ENCODE measurements at places on chromosomes 4 and X.

- no peak for DNase-seq
Measured at GRCh38 chrX:130975947-130976346, 72.9 kb upstream of the ENOX2 start.

DNA sequence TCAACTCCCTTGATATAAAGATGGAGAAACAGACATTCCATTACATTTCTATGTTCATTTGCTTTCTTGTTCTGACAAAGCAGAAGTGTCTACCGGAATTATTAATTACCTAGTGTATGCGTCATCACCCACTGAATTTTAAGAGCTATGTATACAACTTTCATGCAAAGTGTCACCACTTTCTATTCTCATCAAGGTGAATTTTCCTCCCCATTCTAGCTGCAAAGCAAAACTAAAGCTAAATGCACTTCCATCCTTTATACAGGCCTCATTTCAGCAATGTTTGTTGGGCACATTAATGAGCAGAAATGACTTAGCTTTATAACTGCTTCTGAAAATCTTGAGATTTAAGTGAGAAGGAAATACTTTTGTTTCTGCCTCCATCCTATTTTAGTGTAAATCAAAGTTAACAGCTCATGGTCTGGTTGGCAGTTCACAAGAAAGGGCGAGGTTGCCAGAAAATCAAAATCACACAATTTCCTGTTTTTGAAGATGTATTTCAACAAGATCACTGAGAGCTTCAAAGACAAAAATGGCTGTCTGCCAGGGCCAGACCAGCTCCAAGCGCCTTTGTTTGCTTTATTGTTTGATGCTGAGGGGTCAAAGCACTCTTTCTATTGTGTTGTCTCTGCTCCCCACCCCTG, 7.2 kb upstream of the FAM9C start:
- DNase-seq, result no peak

- DNase-seq, result no peak
Measured at GRCh38 chr4:1766106-1767060, 26.7 kb upstream of the FGFR3 start.

- no peak for DNase-seq
Measured at GRCh38 chrX:108090491-108091263, 665 bp downstream of the PSMD10 start.

- DNase-seq, result no peak
Measured at GRCh38 chr4:6047130-6047673, 29.0 kb upstream of the C4orf50 start.

- DNase-seq, result no peak
Measured at GRCh38 chrX:103879339-103879738, 47.3 kb upstream of the RAB9B start.

DNA sequence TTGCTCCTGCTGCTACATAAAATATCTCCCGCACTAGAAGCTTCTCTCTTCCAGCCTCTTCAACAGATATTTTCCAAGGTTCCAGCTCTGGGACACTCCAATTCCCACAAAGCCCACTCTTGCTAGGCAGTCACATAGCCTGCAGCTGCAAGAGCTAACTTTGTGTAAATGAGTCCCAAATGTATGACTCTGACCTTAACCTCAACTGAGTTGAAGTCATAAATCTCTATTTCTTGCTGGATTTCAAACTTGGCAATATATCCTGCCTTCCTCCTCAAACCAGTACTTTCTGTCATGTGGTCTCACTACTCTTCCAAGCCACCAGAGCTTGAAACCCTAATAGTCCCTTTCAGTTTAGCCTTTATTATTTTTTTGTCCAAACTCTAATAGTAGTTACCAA, 315.4 kb upstream of the GRIA3 start:
- peak; percentile 25 for DNase-seq

- DNase-seq, result no peak
Measured at GRCh38 chr4:77196866-77197265, 39.9 kb downstream of the CCNG2 start.

DNA sequence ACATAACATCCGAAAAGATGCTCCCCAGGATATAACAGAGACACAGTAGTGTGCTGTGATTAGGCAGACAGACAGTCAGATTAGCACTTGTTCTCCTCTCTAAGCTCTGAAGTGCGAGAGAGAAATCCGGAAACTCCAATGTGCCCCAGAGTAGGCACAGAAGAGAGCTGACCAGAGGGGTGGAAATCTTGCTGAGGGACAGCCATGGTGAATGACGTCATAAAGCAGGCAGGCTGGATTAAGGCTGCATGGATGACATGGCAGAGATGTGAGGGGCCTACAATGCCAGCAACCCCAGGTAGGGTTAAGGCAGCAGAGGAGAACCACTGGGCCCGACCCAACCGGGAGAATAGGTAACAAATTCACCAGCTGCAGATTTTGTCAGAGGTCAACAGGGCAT, 53.3 kb downstream of the MEPE start:
- no peak for DNase-seq

DNA sequence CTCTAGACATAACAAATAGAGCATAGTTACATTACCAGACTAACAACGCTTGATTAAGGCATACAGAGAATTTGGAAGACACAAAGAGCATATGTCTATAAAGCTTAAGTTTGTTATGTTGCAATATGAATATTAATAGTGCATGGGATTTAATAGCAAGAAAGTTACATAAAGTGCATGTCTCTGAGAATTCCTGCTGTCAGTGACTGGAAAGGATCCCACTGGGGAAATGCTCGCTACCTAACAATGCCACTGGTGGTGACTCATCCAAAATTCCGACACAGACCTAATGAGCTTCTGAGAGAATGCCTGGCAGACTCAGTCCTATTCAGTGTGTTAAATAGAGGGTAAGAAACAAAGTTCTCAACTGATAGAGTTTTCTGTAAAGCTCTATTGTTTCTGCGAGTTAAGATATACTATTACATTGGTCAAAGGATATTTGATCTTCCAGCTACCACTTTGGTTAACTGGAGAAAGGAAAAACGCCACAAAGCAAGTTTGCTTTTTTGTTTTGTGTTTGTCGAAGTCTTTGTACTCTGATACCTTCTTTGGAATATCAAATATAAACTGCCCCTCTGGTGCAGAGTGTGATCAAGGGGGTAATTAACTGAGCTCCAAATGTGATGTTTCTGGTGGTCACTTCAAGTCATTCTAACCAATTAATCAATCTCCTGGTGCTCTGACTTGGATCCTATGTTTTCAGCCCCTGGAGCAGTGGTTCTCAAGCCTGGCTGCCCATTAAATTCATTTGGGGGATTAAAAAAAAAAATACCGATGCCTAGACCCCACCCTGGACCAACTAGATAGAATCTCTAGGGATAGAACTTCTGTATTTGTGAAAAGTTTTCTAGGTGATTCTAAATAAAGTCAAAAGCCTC, 107.9 kb downstream of the PALLD start:
- no peak for DNase-seq

DNA sequence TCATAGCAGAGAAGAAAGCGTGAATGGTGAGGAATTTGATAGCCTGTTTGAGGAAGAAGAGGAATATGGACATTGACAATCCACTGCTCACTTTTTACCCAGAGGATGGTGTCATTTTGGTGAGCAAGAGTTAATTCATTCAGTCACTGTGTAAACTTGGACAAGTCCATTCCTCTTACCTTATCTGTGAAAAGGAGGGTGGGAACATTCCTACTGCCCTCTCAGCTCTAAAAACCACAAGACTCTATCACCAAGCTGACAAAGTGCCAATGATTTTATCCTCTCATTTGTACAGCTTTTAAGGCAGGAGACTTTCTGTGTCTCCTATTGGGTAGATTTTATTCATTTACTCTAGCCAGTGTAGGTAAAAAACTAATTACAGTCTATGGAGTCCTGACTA, 103.8 kb downstream of the LUZP4 start:
- DNase-seq, result no peak

GRCh38 chr4:33837043-33837838, 2407.1 kb downstream of the ARAP2 start:
- DNase-seq, result peak; percentile 31

- DNase-seq, result no peak
Measured at GRCh38 chr4:88102026-88102425, 56.4 kb downstream of the ABCG2 start.

DNA sequence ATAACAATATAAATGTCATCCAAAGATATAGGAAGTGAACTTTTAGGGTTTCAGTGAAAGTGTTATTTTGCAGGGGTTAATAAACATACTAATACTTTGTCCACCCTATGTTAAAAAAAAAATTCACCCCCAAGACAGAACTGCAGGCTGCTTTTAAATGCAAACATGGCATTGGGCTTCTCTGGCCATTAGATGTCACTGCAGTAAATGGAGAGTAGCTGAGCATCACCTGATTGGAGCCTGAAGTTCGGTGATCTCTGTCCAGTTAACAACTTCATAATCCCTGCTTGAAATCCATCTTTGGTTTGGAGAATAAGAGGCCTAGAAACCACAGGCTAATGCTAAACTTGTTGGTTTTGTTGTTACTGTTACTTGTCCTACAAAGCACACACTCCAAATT, 18.7 kb downstream of the SLC25A43 start:
- DNase-seq, result no peak

DNA sequence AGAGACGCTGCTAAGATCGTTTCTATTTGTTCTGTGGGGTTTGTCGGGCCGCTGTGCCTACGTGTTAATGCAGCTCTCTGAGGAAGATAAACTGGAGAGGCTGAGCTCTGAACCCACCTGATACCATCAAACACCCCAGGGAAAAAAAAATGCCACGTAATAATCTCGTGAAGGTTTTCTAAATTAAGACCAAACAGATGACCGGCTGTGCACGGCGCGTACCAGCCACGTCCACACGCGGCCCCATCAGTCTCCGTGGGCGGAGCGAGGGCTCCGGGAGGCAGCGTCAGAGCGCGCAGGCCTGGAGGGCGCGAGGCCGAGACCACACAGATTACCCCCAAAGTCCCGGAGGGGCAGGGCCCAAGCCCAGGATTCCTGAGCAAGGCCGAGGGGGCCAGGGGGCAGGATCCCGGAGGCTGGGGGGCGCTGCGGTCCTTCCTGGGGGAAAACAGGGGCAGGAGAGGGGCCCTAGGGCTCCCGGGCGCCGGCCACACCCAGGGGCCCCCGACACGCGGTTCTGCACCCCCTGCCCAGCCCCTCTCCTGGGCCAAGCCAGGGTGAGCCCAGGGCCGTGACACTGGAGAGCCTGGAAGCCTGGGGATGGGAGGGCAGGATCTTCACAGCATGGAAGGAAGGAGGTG, 91.9 kb downstream of the FAM53A start:
- no peak for DNase-seq

DNA sequence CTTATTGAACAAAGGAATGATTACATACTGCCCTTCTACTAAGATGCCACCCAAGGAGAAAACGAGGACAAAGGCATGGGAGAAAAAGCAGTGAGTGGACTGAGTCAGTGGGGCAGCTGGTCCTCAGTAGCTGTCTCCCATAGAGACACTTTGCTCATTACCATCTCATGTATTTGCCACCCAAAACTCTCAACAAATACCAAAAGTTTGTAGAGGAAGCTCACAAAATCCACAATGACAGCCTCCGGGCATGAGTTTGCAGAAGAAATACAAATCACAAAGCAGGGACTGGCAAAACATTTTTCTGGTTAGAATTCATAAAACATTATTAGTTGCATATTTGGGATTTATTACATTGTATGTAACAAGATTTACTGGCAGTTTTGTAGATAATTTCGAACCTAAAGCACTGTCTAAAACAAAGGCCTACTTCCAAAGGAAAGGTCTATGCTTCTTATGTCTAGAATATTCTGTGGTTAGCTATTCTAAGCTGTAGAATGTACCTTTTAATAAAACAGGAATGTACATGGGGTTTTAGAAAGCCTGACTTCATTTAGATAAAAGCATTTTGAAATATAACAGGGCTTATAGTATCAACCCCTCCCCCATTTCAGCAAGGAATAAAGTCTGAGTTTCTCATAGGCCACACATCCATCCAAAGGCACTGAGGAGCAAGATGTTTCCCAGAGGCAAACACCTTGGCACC, 17.7 kb downstream of the PCDH18 start:
- DNase-seq, result no peak

DNA sequence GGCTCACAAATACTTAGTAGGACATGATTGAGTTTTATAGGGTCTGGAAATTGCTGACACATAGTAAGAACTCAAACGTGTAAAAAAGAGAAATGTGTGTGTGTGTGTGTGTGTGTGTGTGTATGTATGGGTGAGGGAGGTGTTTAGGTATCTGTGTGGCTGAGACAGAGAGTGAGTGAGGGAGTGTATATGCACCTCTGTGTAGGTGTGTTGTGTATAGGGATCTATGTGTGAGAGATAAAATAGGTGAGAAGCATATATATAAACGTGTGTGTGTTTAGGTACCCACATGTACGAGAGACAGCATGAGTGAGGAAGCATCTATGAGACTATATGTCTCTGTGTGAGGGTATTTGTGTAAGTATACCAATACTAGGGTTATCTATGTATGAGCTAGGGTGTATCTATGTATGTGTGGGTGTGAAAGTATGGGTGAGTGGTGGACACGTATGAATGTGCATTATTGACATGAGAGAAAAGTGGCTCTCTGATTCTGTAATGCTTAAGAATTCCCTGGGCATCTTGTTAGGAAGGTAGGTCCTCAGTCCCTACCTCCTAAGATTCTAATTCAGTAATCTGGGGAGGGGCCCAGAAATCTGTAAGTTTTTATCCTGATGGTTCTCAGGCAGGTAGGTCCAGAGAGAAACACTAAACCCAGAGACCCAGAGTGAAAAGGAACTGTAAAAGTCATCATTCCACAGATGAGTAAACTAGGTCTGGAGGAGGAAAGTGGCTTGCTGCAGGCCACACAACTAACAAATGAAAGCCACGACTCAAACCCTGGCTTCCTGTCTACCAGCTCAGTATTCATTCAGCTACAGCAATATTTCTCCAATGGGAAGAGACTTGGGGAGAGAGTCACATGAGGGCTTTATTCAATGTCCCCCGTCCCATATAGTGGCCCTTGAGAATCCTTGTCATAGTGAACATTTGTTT, 237.0 kb downstream of the IDS start:
- DNase-seq, result no peak

DNA sequence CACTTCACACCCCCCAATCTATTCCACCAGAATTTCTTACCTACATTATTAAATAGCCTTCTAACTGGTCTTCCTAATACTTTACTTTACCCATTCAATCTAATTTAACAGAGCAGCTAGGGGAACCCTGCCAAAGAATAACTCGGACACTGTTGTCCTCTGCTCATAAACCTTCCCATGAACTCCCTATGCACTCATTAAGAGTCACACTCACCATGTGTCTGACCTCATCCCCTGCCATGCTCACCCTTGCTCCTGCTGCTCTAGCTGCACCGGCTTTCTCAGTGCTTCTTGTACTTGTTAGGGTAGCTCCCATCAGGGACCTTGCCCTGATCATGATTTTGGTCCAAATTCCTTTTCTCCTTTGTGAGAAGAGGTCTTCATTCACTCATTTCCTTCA, 54.6 kb upstream of the GUCY1A1 start:
- no peak for DNase-seq

DNA sequence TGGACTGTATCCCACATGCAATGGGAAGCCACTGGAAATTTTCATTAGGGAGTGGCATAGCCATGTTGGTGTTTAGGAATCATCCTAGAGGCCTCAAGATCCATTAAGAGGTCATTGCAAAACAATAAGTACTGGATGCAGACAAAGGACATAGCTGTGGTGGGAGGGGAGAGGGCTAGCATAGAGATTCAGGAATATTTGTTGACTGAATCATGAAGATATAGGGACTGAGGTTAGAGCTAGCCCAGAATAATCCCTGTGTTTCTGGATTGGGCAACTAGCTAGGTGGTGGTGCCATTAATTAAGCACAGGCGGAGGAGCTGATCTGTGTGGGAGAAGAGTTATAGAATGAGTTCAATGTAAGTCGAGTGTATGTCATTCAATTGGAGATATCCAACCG, 135.0 kb downstream of the RAB28 start:
- no peak for DNase-seq

All from skeletal muscle cell (primary cell).